NB4 (cell line): ENCODE measurements at places on chromosomes 4 and X.

- DNase-seq = peak; percentile 53
Observed at GRCh38 chr4:56871371-56871866, 36.3 kb upstream of the REST start.

- DNase-seq = no peak
Observed at GRCh38 chr4:54539500-54540029, 118.2 kb upstream of the KIT start.

- no peak for DNase-seq
Observed at GRCh38 chr4:101977076-101977475, 186.5 kb downstream of the BANK1 start.

DNA sequence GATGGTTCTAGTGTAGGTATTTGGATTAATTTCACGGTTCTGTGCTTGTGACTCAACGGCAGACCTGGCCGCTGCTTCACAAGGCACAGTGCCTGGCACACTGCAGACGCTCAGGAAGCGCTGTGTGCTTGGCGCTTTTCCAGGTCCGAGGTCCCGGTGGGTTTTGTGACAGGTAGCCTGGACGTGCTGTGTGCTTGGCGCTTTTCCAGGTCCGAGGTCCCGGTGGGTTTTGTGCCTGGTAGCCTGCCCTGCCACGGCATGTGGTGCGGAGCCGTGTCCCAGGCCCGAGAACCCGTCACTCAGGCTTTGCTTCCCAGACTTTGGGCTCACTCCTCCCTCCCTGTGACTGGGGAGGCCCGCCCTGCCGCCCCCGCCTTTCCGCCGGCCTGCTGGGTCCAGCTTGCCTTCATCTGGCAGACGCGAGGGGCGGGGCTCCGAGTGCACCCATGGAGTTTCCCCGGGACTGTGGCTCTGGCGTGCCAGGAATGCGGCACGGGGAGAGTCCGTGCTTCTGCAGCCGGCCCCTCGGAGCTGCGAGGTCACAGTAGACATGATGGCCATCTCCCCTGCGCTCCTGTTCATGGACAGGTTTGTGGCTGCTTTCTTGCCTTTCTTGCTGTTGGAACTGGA is 44.2 kb downstream of the TBC1D14 start:
- DNase-seq = no peak

DNA sequence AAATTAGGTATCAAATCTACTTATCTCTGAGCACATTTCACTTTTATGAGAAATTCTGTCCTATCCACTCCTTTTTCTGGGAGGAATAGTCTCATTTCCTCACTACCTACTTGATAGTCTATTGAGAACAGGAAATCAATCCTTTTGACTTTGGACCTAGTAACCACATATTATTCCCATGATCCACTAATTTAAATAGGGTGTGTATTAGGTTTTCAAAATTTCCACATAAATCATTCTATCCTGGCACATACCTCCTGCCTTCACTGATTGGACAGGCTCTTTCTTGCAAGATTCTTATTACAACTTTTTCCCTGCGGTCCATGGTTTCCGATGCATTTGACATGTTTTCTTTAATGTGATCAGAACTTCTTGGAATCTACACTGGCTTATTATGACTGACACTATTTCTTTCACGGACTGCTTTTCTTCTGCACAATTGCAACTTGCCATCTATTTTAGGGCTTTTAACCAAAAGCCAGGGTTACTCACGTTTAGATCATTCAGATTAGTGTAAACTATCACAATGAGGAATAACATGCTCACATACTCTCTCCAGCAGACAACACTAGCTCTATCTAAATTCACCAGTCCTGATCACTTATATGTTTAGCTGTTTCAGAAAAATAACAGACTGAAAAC is 419.9 kb upstream of the SLIT2 start:
- no peak for DNase-seq

GRCh38 chr4:3039706-3040366 is 34.5 kb downstream of the HTT-AS start:
- DNase-seq = no peak

- no peak for DNase-seq
Observed at GRCh38 chrX:30888526-30889146, 418 bp downstream of the TAB3 start.
